ENCODE measurements at places on chromosomes 2 and 18.
A peak's percentile ranks its signal among the peaks of the same experiment; 100 is the strongest.

- no peak for DNase-seq
These were observed 750.5 kb downstream of the LRP1B start for GRCh38 chr2:141380008-141380979.

DNA sequence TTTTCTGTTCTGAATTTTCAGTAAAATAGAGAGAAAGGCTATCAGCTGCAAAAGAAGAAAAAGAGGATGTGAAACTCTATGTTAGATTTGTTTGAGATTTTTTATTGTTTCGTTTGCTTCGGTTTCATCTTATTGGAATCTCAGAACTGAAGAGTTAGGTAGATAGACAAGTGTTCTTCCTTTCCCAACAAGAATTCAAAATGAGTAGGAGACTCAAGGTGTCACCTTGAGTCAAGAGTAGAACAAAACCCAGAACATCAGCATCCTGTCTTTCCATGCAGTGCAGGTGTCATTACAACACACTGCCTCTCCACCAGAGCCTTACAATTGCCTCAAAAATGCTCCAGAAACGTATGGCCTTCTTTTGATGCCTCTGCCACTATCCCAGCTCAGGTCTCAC, 21.1 kb downstream of the NBAS start:
- no peak for DNase-seq

- DNase-seq = no peak
These were observed 90.4 kb downstream of the RAPH1 start for GRCh38 chr2:203444738-203445137.

- DNase-seq = peak; percentile 92
These were observed 16.3 kb downstream of the FOSL2 start for GRCh38 chr2:28408764-28409599.

DNA sequence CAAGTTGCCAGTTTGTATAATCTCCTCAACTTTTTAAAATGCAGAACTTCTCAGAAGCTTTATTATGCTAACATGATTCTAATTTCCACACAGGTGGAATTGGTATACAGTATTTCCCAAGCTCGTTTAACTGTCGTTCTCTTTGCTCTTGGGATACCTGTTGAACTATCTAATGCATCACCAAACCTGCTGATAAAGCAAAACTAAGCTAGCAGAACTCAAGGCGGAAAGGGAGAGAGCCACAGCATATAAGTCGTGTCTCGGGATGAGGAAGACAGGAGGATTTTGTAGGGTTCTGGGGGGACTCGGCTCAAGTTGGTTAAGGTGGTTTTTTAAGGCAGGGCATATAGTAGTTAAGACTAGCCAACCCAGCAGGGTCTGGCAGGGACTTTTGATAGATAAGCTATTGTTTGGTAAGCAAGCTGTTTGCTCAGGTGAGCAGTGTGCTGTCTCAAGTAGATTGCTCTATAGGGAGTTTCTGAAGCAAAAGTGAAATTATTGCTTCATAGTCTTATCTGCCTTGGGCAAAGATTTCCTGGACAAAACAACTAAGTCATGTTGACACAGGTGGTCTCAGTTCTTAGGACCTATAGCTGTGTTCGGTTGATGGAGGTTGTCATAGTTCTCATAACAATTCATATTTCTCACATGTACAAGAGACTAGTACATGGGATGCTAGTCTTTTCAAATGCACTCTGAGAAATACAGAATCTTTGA, 28.2 kb upstream of the CHRNA1 start:
- DNase-seq = no peak

DNA sequence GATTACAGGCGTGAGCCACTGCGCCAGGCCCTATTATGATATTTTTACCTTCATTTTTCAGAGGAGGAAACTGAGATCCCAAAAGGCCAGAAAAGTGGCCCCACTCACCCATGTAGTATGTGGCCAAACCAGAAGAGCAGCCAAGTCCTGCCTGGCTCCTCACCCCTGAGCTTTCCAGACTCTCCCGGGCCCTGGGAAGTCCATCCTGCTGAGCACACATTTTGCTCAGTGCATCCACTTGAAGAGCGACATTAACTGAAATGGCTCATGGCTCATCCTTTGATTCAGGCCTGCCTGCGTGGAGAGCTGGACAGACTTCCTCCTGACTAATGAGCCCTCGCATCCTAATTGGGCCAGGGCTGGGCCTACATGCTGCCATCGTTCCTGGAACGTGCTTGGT, 9.5 kb upstream of the NGEF start:
- no peak for DNase-seq

- no peak for DNase-seq
These were observed 12.4 kb downstream of the HS6ST1 start for GRCh38 chr2:128306081-128306930.

DNA sequence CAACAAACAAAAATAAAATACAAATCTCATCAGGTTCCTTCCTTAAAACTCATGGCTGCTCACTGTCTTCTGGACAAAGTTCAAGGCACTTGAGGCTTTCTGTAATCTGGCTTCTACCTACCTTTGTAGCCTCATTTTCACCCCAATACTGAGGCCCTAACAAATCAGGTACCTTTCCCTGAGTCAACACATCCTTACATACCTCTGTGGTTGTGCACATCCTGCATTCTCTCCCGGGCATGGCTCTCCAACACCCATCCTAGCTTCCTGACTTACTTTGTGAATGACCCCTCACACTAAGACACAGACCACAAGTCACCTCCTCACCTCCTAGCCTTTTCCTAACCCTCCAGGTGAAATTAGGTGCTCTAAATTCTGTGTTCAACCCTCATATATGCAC, 190.9 kb downstream of the PID1 start:
- DNase-seq = no peak

DNA sequence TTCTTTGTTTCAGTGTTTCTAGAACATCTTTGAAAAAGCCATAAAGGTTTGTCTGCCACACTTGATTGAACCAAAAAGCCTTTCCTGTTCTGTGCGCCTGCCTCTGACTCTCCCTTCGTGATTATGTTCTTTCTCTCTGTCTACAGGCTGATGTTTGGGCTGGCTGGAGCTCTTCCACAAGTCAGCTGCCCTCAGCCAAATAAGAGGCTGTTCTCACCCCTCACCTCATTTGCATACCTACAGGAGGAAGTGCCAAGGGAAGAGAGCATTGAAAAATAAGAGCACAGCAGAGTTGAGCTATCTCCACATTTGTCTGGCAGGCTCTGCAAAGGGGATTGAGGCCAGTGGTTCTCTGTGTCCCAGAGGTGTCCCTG, 15.8 kb downstream of the INPP5D start:
- DNase-seq = peak; percentile 65

- DNase-seq = no peak
These were observed 51.1 kb upstream of the RAPH1 start for GRCh38 chr2:203586206-203586605.

DNA sequence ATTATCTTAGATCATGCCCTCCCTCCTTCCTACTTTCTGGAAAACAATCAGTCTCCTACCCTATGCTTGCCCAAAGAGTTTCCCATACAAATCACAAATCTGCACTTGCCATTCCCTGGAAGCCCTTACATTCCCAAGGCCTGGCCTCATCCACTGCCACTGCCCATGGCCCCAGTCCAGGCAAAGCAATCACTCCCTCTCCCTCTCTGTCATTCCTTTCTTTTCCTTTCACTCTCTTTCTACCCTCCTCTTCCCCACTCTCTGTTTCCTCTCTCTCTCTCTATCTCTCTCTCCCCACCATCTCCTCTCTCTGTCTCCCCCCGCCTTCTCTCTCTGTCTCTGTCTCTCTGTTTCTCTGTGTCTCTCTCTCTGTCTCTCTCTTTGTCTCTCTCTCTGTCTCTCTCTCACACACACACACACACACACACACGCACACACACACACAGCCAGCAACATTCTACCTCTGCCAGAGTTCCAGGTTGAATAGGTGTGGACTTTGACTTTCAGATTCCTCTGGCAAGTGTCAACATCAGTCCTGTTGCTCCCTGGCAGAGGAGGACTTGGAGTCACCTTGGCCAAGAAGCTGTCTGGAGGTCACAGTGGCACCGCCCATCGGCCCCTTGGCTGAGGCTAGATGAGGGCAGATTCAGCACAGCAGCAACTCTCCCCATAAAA, 43.7 kb upstream of the NAT8 start:
- no peak for DNase-seq
